Kidney epithelial cell (primary cell): ENCODE measurements at places on chromosomes 16 and 17.

DNA sequence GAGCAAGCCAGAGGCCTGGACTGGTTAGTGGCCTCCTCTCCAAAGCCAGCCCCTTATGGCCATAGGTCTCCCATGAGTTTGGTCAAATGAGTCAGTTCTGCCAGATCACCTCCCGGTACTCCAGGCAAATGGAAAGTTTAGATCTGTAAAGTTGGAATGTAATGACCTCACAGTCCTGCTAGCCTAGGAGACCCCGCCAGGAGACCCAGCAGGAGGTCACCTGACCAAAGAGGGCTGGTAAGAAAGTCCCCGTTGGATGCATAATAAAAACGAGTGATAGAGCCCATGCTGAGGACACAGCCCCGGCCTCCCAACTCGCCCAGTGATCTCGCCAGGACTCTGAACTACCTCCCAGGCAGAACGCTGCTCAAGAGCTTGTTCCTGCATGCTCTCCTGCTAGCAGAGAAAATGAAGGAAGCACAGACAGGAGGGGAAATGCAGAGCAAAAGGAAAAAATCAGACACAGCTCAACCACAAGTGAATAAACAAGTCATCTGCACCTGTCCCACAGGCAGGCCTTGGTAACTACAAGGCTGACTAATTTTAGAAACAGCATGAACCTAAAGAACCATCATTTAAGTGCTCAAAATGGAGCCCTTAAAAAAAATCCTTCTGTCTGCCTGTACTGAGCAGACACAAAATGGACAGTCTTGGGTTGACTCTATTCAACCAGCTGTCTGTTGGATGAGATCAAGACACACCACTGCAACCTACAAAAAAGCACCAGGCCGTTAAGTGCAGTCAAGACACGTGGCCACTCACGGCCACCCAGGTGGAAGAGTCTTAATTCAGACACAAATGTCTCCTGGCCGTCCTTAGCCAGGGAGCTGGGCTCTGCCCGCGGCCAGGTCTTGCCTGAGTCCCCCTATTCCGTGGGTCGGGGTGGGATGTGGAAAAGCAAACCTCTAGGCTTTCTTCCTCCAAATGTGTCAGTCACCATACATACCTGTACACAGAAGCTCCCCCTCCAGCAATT is 9.2 kb downstream of the CDIP1 start:
- no peak for DNase-seq

GRCh38 chr17:21295036-21295952 is 10.8 kb downstream of the MAP2K3 start:
- DNase-seq: no peak

DNA sequence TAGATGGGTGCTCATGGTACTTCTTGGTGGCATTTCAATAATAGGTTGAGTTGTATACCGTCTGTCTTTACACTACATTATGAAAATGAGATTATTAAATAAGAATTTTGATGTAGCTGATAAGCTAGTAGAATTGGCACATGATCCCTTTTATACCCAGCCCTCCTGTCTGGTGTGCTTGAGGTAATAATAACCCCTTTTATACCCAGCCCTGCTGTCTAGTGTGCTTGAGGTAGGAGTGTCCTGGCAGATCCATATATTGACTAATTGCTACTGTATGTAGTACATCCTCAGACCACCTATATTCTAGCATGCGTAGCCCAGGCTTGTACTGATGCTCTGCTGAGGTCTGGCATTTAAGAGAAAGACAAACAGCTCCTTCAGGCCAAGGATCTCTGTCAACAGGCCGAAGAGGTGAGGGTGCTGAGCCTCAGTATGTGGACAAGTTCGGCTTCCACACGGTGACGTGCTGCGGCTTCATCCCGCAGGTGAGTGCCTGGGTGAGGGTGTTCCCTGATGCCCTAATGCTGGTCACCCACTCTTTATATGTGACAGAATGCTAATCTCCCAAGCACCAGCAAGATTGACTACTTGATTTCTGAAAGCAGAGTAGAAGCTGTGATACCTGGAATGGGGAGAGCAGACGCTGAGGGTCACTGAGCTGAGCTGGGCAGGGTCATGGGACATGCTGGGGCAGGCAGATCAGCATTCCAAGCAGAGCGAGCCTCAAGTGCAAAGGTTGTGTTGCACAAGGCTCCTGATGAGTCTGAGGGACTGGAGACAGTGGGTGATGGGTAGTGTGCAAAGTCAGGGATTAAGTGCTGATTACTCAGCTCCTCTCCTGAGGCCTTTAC is 5.7 kb downstream of the FN3K start:
- no peak for DNase-seq

DNA sequence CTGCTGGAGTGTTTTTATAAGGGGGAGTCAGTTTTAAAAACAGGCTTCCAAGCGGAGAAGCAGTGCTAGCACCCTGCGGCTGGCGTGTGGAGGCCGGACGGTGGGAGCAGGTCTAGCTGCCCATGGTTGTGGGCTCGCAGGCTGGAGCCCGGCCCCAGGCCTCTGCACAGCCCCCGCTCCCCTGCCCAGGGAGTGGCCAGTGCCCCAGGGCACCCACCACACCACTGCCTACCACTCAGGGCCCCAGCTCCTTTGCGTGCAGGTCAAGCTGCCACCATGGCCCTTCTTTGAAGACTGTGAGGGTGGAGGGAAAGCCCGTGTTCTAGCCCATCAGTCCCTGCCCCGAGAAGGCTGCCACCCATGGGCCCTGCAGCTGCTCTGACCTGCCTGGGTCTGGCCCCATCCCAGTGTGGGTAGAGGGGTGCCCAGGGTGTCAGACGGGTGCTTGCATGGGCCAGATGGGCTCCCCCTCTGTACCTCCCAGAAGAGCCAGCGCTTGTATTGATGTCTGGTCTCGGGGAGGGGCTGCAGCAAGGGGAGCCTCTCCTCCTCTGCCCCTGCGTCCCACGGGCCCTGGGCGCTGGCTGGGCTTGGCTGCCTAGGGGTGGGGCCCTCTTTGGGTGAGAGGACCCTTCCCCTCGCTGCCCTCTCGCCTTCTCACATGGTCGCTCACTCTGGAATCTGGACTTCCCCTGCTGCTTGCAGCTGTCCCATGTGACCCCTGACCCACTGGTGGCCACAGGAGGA is 1.5 kb upstream of the NUDT16L1 start:
- DNase-seq: no peak

DNA sequence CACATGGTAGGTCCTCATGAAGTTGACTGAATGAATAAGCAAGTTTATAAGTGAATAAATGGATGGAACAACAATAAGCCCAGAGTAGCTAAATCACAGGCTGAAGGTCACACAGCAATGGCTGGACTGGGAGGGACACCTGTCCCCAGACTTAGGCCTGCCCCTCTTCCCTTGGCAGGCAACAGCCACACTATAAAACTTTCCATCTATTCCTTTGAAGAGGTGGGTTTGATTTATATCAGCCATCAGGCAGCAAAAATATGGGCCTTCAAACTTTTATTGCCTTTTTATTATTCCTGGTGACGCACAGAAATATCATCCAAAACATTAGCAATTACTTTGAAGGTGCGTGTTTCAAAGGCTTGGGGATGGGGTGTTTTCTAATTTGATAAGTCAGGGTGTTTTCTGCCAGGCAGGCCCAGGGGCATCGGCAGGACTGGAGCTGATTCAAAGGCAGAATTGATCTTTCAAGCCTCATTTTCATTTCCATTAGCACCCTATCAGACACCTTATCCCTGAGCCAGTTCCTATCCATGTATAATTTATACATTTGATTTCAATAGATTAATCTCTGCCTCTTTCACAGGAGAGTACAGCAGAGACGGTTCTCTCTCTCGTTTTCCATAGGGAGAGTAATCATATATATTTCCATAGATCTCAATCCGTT is 67.2 kb upstream of the LYRM9 start:
- no peak for DNase-seq
